ENCODE measurements at places on chromosomes 1 and 21. TPM values are rescaled to one million over a fixed set of nuclear protein-coding genes. Genes with fewer than 3 reads are reported as not detected.

GRCh38 chr1:226082959-226083301, 20.4 kb downstream of the H3-3A start:
- H3K27me3 ChIP-seq = no peaks in the 10 kb centered on the region
- H3K27ac ChIP-seq = no peak overlapping the region
- peak; percentile 58 for DNase-seq
- H3K4me3 ChIP-seq = peak overlapping the region; percentile 77
- no peaks in the 10 kb centered on the region for H3K36me3 ChIP-seq

DNA sequence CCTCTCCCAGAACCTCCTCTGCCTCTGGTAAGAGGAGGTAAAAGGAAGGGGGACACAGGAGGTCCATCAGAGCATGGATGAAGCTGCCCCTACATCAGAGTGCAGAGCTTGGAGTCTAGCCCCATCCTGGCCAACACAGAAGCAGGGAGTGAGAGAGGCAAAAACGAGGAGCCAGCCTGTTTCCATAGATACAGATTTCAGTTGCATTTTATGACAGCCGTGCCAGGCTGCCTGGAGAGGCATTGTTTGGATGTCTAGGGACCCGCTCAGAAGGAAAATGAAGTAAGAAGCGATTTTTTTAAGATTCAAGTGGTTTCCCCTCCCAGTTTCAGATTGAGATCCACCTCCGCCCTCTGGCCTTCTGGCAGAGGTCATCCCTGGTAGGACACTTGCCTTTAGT, 11.5 kb upstream of the GJA8 start:
- H3K27me3 ChIP-seq = no peaks in the 10 kb centered on the region
- no peaks in the 10 kb centered on the region for H3K4me1 ChIP-seq
- H3K36me3 ChIP-seq = no peaks in the 10 kb centered on the region
- no peak for DNase-seq

GRCh38 chr1:97796711-97797110, 124.1 kb downstream of the DPYD start:
- H3K27ac ChIP-seq = no peak overlapping the region
- no peaks in the 10 kb centered on the region for H3K27me3 ChIP-seq
- no peak overlapping the region for H3K4me3 ChIP-seq
- no peaks in the 10 kb centered on the region for H3K36me3 ChIP-seq

DNA sequence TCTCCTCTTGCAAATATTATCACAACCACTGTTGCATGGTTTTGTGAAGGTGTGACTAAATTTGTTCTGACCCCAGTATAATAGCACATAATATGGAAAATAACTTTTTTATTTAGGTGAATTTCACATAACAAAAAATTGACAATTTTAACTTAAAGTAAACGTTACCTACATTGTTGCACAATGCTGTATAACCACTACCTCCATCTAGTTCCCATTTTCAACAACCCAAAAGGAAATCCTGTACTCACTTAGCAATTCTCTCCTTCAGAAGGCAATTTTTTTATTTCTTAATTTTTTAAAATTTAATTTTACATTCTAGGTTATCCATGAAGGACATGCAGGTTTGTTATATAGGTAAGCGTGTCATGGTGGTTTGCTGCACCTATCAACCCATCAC, 95.2 kb downstream of the KCNJ6 start:
- no peaks in the 10 kb centered on the region for H3K27me3 ChIP-seq
- H3K36me3 ChIP-seq = no peaks in the 10 kb centered on the region
- no peaks in the 10 kb centered on the region for H3K4me1 ChIP-seq
- H3K27ac ChIP-seq = no peak overlapping the region
- H3K4me3 ChIP-seq = no peak overlapping the region

GRCh38 chr1:159686599-159687299, 27.6 kb downstream of the CRP start:
- no peaks in the 10 kb centered on the region for H3K4me1 ChIP-seq
- no peak overlapping the region for H3K4me3 ChIP-seq
- peaks cover 21% of the 10 kb centered on the region for H3K36me3 ChIP-seq
- no peak overlapping the region for H3K27ac ChIP-seq
- no peaks in the 10 kb centered on the region for H3K27me3 ChIP-seq

- peak overlapping the region; percentile 89 for H3K27ac ChIP-seq
- H3K36me3 ChIP-seq = peaks cover 71% of the 10 kb centered on the region
- H3K4me3 ChIP-seq = no peak overlapping the region
- no peaks in the 10 kb centered on the region for H3K27me3 ChIP-seq
- peaks cover 3% of the 10 kb centered on the region for H3K4me1 ChIP-seq
- DNase-seq = no peak
These were observed 61.8 kb upstream of the PLD5 start for GRCh38 chr1:242586360-242586680.

DNA sequence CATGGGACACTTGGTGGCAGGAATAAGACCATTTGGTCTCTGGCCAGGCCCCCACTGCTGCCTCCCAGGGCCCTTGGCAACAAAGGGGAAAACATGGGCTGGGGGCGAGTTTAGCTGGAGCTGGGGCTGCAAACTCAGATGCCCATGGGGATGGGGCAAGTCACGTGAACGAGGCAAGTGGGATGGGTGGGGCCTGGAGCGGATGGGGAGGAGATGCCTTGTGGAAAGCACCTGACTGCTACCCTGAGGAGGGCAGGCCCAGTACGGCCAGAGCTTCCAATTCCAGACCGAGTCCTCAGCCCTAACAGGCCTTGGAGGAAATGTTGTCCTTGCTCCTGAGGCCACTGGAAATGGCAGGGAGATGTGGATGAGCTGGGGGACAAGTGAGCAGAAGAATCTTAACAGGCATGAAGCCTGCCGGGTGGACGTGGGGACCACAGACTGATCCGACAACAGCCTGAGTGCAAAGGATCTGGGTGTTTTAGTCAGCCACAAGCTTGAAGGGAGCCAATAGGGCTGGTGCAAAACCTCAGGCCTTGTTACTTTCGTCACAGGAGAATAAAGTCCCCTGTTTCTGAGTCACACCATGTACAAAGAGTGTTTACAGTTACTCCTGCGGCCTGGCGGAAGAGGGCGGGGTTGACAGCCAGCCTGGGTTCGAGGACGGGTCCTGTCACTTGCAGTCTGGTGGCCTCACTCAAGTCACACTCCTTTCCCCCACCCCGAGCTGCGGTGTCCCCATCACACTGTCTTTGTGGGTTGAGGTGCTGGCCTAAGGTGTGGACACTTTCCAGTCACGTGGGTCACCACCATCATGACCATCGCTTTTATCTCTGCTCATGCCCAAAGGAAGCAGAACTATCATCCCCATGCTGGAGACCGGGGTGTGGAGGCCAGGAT, 19.1 kb downstream of the RUNX3 start:
- no peak for DNase-seq
- no peaks in the 10 kb centered on the region for H3K27me3 ChIP-seq
- H3K36me3 ChIP-seq = peaks cover 5% of the 10 kb centered on the region
- H3K4me1 ChIP-seq = no peaks in the 10 kb centered on the region

- H3K4me3 ChIP-seq = peak overlapping the region; percentile 94
- DNase-seq = peak; percentile 44
- H3K27me3 ChIP-seq = no peaks in the 10 kb centered on the region
- peak overlapping the region; percentile 98 for H3K27ac ChIP-seq
- H3K36me3 ChIP-seq = peaks cover 41% of the 10 kb centered on the region
These were observed 572 bp upstream of the SRSF10 start for GRCh38 chr1:23980728-23981070.

DNA sequence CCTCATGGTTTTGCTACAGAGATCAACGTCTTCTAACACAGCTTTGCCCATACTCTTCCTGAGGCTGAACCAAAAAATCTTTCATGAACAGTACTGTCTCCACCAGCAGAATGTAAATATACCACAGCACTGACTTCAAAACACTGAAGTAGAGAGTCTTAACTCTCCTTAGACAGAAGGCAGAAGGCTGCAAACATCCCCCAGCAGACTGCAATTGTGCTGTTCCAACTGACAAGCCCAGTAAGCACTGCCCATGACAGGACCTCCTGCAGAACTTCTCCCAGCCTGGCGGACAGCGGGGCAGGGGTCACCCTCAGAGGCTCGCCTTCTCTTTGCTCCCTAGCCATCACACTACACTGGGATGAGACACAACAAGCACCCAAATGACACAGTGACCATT, 218.7 kb downstream of the RERE start:
- H3K4me3 ChIP-seq = no peak overlapping the region
- DNase-seq = no peak
- H3K4me1 ChIP-seq = 0 out of 2 replicates have a peak, but pooled peaks cover 2% of the 10 kb centered on the region
- peaks cover 12% of the 10 kb centered on the region for H3K36me3 ChIP-seq
- no peaks in the 10 kb centered on the region for H3K27me3 ChIP-seq

- no peaks in the 10 kb centered on the region for H3K27me3 ChIP-seq
- peak overlapping the region; percentile 69 for H3K4me3 ChIP-seq
- H3K4me1 ChIP-seq = peaks cover 8% of the 10 kb centered on the region
- peaks cover 10% of the 10 kb centered on the region for H3K36me3 ChIP-seq
These were observed 384.0 kb downstream of the RRAGC start for GRCh38 chr1:38475624-38476005.

- DNase-seq = peak; percentile 71
- H3K36me3 ChIP-seq = peaks cover 18% of the 10 kb centered on the region
- H3K27me3 ChIP-seq = no peaks in the 10 kb centered on the region
- no peak overlapping the region for H3K27ac ChIP-seq
These were observed 734 bp downstream of the CDK18 start for GRCh38 chr1:205505076-205505729.

DNA sequence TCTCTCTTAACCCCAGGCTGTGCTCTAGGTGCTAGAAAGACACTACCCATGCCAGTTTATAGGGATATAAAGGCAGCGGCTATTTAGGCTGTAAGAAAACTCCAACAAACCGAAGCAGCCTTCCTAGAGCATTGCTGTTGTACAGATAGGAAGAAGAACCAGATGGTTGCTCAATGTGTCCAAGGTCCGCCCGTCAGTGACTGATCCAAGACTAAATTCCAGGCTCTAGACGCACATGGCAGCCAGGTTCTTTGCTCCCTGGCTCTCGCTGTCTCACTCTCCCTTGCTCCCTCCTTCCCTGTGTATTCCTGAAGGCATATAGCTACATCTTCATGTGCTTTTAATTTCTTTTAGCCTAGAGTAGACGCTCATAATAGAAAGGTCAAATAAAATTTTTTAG, 303.4 kb downstream of the KIF26B start:
- H3K36me3 ChIP-seq = no peaks in the 10 kb centered on the region
- no peaks in the 10 kb centered on the region for H3K27me3 ChIP-seq
- H3K4me1 ChIP-seq = no peaks in the 10 kb centered on the region
- H3K4me3 ChIP-seq = no peak overlapping the region

DNA sequence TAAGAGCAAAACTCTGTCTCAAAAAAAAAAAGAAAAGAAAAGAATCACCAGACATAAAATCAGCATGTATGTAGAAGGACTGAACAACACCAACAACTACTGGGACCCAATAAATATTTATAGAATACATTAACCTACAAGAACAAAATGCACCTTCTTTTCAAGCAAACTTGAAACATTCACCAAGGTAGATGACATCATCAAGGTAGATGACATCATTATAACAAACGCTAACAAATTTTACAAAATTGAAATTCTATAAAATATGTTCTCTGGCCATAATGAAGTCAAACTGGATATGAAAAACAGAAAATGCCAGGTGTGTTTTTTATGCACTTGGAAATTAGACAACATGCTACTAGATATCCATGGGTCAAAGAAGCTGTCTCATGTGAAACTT, 220.2 kb upstream of the SNX7 start:
- no peaks in the 10 kb centered on the region for H3K36me3 ChIP-seq
- H3K4me3 ChIP-seq = no peak overlapping the region
- no peaks in the 10 kb centered on the region for H3K4me1 ChIP-seq
- DNase-seq = no peak
- H3K27ac ChIP-seq = no peak overlapping the region

DNA sequence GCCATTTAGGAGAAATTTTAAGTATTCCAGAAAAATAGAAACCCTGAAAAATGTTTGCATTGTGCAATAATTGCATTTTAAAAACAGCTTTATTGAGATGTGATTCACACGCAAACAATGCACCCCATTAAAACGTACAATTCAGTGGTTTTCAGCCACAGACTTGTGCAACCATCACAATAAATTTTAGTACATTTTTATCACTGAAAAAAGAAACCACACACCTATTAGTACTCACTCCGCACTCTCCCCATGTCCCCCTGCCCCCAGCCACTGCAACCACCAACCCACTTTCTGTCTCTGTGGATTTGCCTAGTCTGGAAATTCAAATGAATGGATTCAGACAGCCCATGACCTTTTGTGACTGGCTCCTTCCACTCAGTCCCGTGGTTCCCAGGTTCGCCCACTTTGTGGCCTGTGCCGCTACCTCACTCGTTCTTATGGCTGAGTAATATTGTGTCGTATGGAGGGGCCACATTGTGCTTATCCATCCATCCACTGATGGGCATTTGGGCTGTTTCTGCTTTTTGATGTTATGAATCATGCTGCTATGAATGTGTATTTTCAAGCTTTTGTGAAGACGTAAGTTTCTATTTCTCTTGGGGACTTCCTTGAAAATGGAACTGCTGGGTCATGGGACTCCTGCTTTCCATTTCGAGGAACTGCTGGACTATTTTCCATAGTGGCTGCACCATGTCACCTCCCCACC, 147.7 kb upstream of the ARHGEF16 start:
- H3K27me3 ChIP-seq = no peaks in the 10 kb centered on the region
- no peak overlapping the region for H3K27ac ChIP-seq
- no peaks in the 10 kb centered on the region for H3K4me1 ChIP-seq
- no peak for DNase-seq
- H3K36me3 ChIP-seq = 0 out of 3 replicates have a peak, but pooled peaks cover 1% of the 10 kb centered on the region
- no peak overlapping the region for H3K4me3 ChIP-seq

DNA sequence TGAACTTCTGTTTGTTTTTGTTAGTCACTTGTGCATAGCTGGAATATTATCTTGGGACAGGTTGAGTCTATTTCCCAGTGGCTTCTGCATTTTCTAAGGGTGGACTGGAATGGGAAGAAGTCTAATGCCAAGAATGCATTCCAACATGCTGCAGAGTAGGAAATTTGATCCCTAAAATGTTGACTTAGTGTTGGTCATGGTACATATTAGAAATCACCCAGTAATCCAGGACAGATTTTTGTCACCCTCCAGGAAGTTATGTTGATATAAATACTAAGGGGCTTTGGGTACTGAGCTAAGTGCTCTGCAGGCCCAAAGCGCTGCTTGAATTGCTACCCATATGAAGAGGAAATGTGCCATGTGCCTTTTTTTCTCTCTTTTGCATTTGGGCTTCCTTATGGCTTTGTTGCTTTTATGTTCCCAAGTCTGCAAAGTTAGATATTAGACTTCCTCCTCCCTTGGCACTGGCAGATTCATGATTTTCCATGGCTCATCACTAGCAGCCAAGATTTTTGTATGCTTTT, 10.0 kb downstream of the ARID1A start:
- peaks cover 19% of the 10 kb centered on the region for H3K36me3 ChIP-seq
- H3K27me3 ChIP-seq = no peaks in the 10 kb centered on the region
- no peak for DNase-seq
- peaks cover 13% of the 10 kb centered on the region for H3K4me1 ChIP-seq
- no peak overlapping the region for H3K4me3 ChIP-seq

GRCh38 chr1:153985341-153985912, 712 bp downstream of the RAB13 start:
- no peaks in the 10 kb centered on the region for H3K27me3 ChIP-seq
- peak overlapping the region; percentile 97 for H3K4me3 ChIP-seq
- DNase-seq = peak; percentile 42
- H3K36me3 ChIP-seq = peaks cover 13% of the 10 kb centered on the region
- no peaks in the 10 kb centered on the region for H3K4me1 ChIP-seq

- no peaks in the 10 kb centered on the region for H3K4me1 ChIP-seq
- H3K36me3 ChIP-seq = no peaks in the 10 kb centered on the region
- no peak overlapping the region for H3K4me3 ChIP-seq
- no peak for DNase-seq
- no peaks in the 10 kb centered on the region for H3K27me3 ChIP-seq
These were observed 65.9 kb upstream of the CCDC190 start for GRCh38 chr1:162926906-162927305.

GRCh38 chr1:221039616-221040015, 160.4 kb downstream of the HLX start:
- no peak overlapping the region for H3K4me3 ChIP-seq
- DNase-seq = no peak
- H3K36me3 ChIP-seq = no peaks in the 10 kb centered on the region
- no peaks in the 10 kb centered on the region for H3K27me3 ChIP-seq

The ZFP69 gene
- 6.8 TPM for total RNA-seq

The IFI44L gene
- total RNA-seq = not detected

The TFF3 gene
- total RNA-seq = 1.5 TPM

The TSACC gene
- total RNA-seq = 2.4 TPM

The RNU1-1 gene
- 1,874 TPM for total RNA-seq

The AADACL3 gene
- 0.35 TPM for total RNA-seq

The KLF17 gene
- total RNA-seq = 0.09 TPM
